Activated T-cell treated with anti-CD3 and anti-CD28 coated beads, Interleukin-2, amount 50 U/mL, for 24 hours (primary cell): ENCODE measurements at places on chromosomes 7 and 10.

DNA sequence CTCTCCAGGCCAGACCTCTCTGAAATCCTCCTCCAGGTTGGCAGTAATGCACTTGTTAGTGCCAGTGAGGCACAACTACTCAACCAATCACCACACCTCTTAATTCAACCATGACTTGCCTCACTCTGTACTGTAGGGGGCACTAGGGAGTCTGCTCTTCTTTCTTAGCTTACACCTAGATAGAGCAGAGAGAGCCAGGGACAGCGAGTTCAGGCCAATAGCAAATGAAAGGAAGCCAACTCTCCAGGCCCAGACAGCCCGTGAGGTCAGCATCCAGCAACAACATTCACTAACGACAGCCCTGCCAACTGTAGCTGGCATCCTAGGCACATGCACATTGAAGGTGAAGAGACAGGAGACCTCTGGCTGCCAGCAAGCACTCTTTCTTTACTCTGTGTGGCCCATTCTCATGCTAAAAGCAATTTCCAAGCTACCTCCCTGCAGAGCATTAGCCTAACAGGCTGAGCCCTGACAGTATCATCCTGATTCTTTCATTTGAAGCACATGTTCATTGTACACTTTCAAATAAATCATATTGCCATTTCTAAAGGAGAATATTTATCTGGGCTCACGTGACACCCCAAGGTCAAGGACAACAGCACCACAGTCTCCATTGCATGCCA, 136.3 kb downstream of the DPY19L1 start:
- DNase-seq: no peak

- no peak for DNase-seq
Measured at GRCh38 chr10:103949728-103950127, 17.2 kb upstream of the SLK start.

DNA sequence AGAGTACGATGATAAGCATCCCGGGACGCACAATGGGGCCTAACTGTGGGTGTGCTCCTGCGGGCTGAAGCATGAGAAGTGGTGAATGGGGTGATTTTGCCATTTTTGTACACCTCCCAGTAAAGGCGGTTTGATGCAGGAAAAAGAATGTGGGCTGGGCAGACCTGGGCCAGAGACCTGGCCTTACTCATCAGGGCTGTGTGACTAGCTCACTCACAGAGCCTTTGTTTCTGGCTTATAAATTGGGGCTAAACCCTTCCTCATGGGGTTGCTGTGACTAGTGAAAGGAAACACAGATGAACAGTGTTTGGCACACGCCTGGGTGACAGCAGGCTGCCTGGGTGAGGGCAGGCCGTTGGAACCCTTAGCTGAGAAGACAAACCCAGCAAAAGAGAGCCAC, 18.0 kb downstream of the RRP12 start:
- DNase-seq: no peak

- DNase-seq: no peak
Measured at GRCh38 chr7:50292165-50292757, 12.3 kb upstream of the IKZF1 start.

DNA sequence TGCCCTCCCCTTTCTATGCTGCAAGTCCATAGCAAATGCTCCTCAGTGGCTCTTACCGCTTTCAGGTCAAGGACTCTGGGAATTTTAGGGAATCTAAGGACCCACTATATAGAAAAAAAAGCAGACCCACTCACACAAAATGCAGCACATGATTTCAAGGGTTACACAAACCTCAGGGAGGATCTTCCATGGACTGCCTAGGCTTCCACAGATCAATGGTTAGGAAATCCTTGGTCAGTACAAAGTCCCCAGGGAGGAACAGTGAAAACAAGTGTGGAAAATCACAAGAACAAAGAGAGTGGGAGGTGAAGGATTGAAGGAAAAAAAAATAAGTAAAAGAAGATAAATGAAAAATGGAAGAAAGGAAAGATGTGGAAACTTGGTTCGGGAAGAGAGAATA, 188.4 kb downstream of the AHR start:
- no peak for DNase-seq

DNA sequence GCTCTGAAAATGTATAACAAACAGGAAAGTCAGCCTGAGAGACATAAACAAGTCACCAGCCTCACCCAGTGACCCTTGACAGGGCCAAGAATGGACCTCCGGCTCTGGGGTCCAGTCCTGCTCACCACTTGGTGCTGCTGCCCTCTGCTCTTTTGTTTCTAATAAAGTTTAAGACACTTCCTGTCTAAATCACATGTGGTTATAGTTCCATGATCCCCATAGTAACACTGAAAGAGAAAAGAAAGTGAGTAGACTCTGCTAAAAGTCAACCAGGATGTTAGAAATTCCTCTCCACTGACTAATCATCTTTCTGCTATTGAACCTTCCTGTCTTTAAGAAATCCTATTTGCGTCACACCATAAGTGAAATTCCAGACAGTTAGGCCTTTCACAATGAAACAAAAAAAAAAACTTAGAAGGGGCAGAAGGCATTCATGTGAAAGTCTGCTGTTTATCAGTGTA, 179.2 kb upstream of the BET1 start:
- no peak for DNase-seq

GRCh38 chr7:24975644-24976260, 4.2 kb downstream of the OSBPL3 start:
- DNase-seq: no peak

GRCh38 chr10:114061789-114062188, 18.1 kb downstream of the ADRB1 start:
- no peak for DNase-seq
